CD4-positive, CD25-positive, alpha-beta regulatory T cell (primary cell): ENCODE measurements at places on chromosomes 2 and 18.
A peak's percentile ranks its signal among the peaks of the same experiment; 100 is the strongest.

DNA sequence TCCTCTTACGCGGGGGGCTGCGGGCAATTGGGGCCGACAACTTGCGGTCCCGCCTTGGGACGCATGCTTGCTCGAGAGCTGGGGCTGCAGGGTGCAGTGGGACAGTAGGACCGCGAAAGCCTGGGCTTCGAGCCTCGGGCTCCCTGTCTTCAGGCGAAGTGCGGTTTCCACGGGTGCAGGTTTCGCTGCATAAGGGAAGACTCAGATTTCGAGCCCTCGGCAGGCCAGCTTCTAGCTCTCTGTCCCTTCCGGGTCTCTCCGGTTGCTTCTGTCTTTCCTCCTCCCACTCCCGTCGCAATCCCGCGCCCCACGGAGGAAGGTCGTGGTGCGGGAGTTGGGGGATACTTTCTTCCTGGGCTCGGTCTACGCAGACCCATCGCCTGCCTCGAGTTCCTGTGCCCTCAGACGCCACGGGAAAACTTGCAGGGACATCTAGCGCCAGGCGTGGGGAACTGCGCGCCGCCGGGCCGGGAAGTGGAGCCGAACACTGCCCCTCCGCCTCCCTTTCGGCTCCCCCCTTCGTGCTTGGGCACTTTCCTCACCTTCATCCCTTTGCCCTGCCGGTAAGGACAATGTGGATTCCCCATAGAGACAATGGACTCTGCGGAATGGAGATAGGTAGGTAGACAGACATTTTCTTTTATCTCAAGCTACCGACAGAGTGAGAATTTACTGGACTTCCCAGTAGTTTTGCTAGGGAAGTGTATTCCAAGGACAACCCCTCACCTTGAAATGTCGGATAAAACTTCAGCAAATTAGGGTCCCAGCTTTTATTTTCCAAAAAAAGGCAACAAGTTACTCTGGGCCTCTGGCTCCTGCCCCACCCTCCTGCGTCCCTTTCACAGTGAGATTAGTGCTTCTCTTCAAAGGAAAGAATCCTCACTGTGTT lies 4.2 kb upstream of the HOXD13 start:
- DNase-seq = no peak

DNA sequence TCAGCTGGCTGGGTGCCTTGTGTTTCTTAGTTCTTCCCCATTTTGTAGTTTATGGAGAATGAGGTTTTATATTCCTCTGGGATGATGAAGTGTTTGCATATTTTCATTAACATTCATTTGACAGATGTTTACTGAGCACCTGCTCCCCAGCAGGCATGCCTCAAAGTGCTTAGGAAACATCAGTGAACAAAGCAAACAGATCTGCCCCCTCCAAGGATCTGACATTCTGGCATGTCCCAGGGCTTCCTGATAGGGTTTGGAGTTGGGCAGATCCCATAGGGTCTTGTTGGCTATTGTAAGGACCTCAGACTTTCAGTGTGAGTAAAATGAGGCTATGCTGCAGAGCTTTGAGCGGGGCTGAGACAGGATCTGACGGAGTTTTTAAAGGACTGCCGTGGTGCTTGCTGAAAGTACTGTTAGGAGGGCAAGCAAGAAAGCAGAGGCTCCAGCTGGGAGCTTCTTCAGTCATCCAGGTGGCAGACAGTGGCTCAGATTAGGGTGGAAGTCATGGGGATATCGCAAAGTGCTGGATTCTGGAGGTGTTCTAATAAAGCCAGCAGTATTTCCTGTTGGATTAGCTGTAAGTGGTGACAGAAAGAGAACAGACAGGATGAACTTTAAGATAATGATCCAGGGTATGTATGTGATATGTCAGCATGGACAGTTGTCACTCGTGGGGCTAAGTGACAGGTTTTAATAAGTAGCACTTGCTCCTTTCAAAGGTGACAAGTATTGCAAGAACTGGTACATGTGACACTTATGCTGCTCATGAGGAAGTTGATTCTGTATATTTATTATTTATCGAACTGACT lies 11.3 kb upstream of the IAH1 start:
- DNase-seq = no peak

- no peak for DNase-seq
Observed at GRCh38 chr2:30577151-30577550, 130.1 kb downstream of the LCLAT1 start.

GRCh38 chr2:85598594-85599340 lies 3.2 kb downstream of the RNF181 start:
- DNase-seq = no peak

GRCh38 chr2:138112536-138112935 lies 148.3 kb downstream of the HNMT start:
- DNase-seq = no peak

GRCh38 chr2:181646415-181646987 lies 10.4 kb downstream of the CERKL start:
- no peak for DNase-seq

- DNase-seq = no peak
Observed at GRCh38 chr18:22933966-22934423, 867 bp downstream of the RBBP8 start.

DNA sequence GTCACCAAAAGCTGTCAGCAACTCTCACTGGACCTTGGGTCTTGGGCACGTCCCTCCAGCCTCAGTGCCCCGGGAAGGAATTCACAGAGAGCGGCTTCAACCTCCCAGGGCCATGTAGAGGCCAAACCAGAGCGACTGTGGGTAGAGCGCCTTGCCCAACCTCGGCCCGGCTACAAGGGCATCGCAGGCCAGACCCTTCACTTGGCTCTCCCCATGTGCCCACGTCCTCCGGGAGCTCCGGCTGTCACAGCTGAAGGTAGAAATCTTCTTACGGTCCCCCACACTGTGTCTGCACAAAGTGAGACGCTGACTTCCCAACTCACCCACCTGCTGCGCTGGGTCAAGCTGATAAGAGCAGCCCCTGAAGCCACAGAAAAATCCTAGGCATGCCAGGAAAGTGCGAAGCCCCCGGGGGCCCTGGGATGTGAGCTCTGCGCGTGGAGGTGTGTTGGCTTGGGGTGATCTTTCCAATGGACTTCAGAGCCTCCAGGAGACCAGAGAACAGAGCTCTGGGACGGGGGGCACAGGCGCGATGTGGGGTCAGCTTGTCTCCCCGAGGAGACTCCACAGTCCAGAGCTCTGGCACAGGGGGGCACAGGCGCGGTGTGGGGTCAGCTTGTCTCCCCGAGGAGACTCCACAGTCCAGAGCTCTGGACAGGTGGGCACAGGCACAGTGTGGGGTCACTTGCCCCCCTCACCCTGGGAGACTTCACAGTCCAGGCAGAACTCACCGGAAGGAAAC lies 105.5 kb downstream of the RTP5 start:
- DNase-seq = no peak

DNA sequence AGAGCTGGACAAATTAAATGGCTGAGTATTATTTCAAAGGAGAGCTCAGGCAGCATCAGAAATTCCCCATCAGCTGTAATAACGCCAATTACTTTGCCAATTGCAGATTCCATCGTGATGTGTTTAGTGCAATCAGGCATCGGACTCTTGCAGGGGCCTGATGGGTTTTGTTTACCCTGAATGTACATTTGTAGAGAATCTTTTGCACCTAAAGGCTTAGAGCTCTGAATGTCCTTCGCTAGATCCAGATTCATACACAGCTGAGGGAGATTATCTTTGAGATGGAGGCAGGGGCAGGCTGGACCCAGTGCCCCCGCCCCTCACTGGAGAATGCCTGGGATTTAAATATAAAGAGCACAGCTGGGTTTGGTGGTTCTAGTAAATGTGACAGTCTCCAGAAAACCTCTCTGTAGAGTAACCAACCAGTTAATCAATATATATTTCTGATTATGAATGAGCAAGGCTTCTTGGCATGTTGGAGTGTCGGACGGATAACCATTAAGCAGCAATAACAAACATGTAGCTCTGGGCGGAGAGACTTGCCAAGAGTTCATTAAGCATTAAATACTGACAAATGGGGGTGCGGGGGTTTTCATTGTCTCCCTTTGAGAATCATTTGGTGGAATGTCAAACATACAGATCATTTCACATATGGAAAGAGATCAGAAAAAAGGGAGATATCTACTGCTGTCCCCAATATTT lies 200.9 kb downstream of the SETBP1 start:
- DNase-seq = no peak

DNA sequence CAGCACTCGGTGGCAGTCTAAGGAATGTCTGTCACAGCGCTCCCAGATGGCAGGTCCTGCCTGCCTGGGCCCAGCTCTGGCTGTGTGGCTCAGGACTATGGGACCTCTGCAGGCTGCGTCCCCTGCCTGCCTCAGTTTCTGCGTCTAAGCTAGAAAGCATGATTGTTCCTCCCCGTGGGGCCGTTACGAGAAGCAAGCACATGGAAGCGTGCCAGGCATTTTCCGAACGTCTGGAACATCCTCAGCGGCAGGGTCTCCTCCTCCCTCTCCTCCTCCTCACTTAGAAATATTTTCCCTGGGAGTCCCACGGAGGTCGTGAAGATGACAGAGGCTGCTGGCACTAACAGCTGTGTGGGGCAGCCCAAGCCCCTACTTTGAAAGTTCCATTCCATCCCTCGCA lies 43.3 kb downstream of the LRRFIP1 start:
- no peak for DNase-seq

DNA sequence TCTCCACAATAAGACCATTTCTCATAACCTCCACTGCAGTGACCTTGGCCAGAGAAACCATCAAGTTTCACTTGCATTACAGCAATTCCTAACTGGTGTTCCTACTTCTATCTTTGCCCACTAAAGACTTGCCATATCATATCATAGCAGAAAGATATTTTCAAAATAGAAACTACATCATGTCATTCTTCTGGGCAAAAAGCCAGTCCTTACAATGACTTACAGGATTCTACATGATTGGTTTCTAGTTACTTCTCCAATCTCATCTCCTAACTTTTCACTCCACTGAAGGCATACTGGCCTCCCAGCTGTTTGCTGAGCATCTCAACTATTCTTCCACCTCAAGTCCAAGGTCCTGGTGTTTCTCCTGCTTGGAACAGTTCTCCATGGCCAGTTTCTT lies 151.4 kb downstream of the HNMT start:
- no peak for DNase-seq

GRCh38 chr2:239747274-239747673 lies 277.9 kb downstream of the NDUFA10 start:
- no peak for DNase-seq

- DNase-seq = peak; percentile 44
Observed at GRCh38 chr2:179264368-179265081, at the start of gene SESTD1. SESTD1 (minus strand) TSS chr2:179264832; CDS start chr2:179191841, 72,991 bp downstream.

- no peak for DNase-seq
Observed at GRCh38 chr2:17756668-17757067, 2.7 kb downstream of the GEN1 start.

DNA sequence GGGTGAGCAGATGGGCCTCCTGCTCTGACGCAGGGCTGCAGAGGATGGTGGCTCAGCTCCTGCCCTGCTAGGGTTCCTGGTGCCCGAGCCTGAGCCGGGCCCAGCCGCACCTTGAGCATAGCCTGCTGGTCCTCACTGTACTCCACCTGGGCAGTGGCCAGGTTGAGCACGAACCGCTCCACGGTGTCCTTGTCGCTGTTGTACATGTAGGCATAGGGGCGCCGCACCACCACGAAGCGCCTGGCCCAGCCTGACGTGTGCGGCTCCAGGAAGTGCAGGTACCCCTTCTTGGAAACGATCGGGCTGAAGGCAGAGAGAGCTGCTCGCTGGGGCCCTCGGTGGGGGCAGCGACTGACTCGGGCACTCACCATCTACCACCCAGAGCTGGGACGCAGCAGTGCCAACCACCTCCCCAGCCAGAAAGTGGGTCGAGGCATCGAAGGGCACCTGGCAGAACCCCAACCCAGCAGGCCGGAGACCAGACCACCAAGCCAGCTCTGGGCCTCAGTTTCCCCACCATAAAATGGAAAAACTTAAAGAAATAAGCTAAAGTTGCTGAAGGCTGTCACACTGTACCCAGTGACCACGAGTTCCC lies 27.3 kb downstream of the AQP12A start:
- DNase-seq = no peak

GRCh38 chr2:98663511-98664090 lies 55.2 kb downstream of the UNC50 start:
- DNase-seq = no peak

GRCh38 chr2:104888489-104889258 lies 34.8 kb downstream of the POU3F3 start:
- no peak for DNase-seq

GRCh38 chr2:28367667-28368356 lies 24.8 kb upstream of the FOSL2 start:
- no peak for DNase-seq

GRCh38 chr18:79851950-79852349 lies 54.2 kb downstream of the KCNG2 start:
- no peak for DNase-seq

DNA sequence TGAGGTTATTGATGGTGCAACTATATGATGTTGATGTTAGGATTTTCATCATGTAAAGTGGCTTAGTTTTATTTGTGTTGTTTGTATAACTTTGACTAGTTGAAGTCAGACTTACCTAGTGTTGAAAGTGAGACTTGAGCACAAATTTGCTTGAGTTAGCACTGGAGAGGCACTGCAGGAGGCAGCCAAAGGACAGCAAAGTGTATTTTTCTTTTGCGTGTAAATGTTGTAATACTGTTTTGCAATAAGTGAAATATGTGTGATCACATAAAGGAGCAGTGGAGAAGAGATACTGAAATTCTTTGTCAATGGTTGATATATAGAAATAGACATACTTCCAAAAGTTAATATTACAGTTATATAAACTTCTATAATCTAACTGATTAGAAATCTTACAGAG lies 332.0 kb upstream of the RAB12 start:
- no peak for DNase-seq

GRCh38 chr2:84931384-84931821 lies 25.9 kb downstream of the TMSB10 start:
- no peak for DNase-seq

GRCh38 chr2:7896940-7897487 lies 784.8 kb upstream of the ID2 start:
- DNase-seq = no peak

- DNase-seq = no peak
Observed at GRCh38 chr2:65396348-65397026, 35.9 kb downstream of the SPRED2 start.
